Pancreas (tissue), 10 donors: ENCODE measurements at places on chromosomes 11 and 22. TPM values are rescaled to one million over a fixed set of nuclear protein-coding genes. Genes with fewer than 3 reads are reported as not detected.

The PLAAT5 gene
- total RNA-seq: 10.9 TPM

The TYR gene
- not detected for total RNA-seq

The ROBO4 gene
- 2.3 TPM for total RNA-seq

The ROM1 gene
- total RNA-seq: 1.9 TPM

The MAJIN gene
- total RNA-seq: not detected

The SLC17A6 gene
- 0.23 TPM for total RNA-seq

The MS4A1 gene
- total RNA-seq: 0.35 TPM

The SCARF2 gene
- 2.0 TPM for total RNA-seq

The OR51I1 gene
- total RNA-seq: not detected

The KRTAP5-10 gene
- not detected for total RNA-seq

The VPREB1 gene
- not detected for total RNA-seq

The TUB gene
- 2.2 TPM for total RNA-seq

The MS4A12 gene
- total RNA-seq: not detected

The KCNJ5 gene
- total RNA-seq: 4.6 TPM

The OR8A1 gene
- total RNA-seq: not detected

The GLYATL1 gene
- 0.34 TPM for total RNA-seq

The PHOX2A gene
- total RNA-seq: not detected

The TTLL8 gene
- not detected for total RNA-seq

The FAM181B gene
- 0.67 TPM for total RNA-seq

The NNMT gene
- total RNA-seq: 139 TPM

The CCDC34 gene
- total RNA-seq: 3.3 TPM

The DEPDC7 gene
- total RNA-seq: 1.8 TPM

The CEND1 gene
- total RNA-seq: 0.12 TPM
